PC-9 (cell line): ENCODE measurements at places on chromosomes 3 and 15. TPM values are rescaled to one million over a fixed set of nuclear protein-coding genes. Genes with fewer than 3 reads are reported as not detected.

DNA sequence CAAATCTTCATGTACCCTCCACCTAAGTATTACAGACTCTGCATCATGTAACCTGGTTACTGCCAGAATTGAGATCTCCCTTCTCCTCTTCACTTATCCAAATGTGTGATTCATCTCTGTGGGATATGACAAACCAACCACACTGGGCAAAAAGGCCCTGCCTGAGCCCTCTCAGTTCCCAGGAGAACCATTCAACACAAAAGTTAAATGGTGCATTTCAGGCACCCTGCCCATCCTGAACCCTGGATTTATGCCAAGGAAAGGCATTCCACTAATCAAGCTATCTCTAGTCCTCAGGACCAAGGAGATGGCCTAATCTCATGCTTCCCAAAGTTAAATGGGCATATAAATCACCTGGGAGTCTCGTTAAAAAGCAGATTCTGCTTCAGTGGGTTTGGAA, 108.5 kb downstream of the TNIK start:
- H3K4me1 ChIP-seq, result peaks cover 90% of the 10 kb centered on the region
- DNase-seq, result peak; percentile 89
- peaks cover under 1% of the 10 kb centered on the region; the same call in 1 of the 2 replicates for H3K36me3 ChIP-seq
- no peaks in the 10 kb centered on the region for H3K27me3 ChIP-seq

DNA sequence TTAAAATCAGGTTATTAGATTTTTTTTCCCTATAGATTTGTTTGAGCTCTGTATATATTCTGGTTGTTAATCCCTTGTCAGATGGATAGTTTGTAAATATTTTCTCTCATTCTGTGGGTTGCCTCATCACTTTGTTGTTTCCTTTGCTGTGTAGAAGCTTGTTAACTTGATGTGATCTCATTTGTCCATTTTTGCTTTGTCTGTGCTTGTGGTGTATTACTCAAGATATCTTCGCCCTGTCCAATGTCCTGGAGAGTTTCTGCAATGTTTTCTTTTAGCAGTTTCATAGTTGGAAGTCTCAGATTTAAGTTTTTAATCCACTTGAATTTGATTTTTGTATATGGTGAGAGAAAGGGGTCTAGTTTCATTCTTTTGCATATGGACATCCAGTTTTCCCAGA, 699.1 kb downstream of the NAALADL2 start:
- no peak overlapping the region for H3K4me3 ChIP-seq
- H3K36me3 ChIP-seq, result no peaks in the 10 kb centered on the region
- no peaks in the 10 kb centered on the region for H3K27me3 ChIP-seq
- no peak overlapping the region for H3K27ac ChIP-seq
- no peaks in the 10 kb centered on the region for H3K4me1 ChIP-seq
- no peak for DNase-seq

- H3K4me3 ChIP-seq, result no peak within 1 kb of the TSS
- no peak for DNase-seq
- H3K36me3 ChIP-seq, result no peaks in the 10 kb centered on the region
- no peaks in the 10 kb centered on the region for H3K4me1 ChIP-seq
- H3K27ac ChIP-seq, result no peak within 1 kb of the TSS
These were observed at the start of gene GJD2 for GRCh38 chr15:34754674-34755418. Gene GJD2 (minus strand): TSS chr15:34754998. CDS start chr15:34754488, 510 bp downstream.

GRCh38 chr3:39327746-39328349, 1.7 kb upstream of the CCR8 start:
- H3K4me3 ChIP-seq, result no peak overlapping the region
- no peaks in the 10 kb centered on the region for H3K36me3 ChIP-seq
- no peak for DNase-seq
- H3K27ac ChIP-seq, result no peak overlapping the region
- no peaks in the 10 kb centered on the region for H3K4me1 ChIP-seq

DNA sequence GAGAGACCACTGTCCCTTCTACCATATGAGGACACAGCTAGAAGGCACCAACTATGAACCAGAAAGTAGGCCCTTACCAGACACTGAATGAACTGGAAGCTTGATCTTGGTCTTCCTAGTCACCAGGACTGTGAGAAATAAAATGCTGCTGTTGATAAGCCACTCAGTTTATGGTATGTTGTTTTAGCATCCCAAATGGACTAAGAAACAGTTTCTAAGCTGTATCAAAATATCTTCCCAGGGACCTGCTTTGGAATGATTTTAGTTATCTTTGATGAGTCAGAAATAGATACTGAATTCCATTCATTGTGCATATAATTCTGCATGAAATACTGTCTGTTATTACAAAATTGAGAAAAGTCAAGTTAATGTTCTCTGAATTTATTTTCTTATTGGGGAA, 18.6 kb downstream of the WDR76 start:
- H3K4me3 ChIP-seq, result no peak overlapping the region
- no peak overlapping the region for H3K27ac ChIP-seq
- DNase-seq, result no peak
- H3K4me1 ChIP-seq, result no peaks in the 10 kb centered on the region

DNA sequence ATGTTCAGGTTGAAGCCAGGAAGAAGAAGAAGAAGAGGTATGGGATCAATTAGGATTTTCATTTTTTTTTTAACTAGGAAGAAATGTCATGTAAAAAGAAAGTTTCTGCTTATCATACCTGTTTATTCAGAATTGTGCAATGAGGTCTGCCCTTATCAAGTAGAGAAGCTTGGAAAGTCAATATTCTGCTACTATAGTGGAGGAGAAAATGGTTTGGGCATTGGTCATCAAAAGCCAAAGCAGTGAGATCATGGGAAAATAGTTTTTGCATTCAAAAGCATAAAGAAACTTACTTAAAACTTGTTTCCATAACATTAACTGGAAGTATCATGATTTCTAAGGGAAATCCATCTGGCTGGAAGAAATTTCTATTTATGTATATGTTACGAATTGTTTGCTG, 1239.2 kb downstream of the NSUN3 start:
- no peak for DNase-seq
- H3K27me3 ChIP-seq, result no peaks in the 10 kb centered on the region
- H3K27ac ChIP-seq, result no peak overlapping the region
- H3K4me1 ChIP-seq, result no peaks in the 10 kb centered on the region; the same call in 1 of the 2 replicates

DNA sequence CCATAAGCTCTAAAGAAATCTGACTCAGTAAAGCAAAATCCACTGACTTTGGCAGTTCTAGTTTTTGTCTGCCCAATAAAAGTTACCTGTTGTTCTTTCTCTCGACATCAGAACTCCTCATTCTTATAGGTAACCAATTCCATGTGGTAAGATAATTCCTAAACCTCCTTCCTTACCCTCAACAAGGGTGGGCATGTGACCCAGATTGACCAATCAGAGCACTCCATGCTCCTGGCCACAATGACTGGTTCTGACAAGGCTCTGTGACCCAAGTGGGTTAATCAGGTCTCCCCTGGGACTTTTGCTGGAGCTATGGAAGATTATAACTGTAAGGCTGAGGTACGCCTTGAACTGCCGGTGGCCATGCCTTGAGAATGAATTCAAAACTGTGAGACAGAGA, 31.7 kb downstream of the LINS1 start:
- no peaks in the 10 kb centered on the region for H3K27me3 ChIP-seq
- peaks cover 14% of the 10 kb centered on the region for H3K4me1 ChIP-seq
- DNase-seq, result no peak

OCA2 gene
- total RNA-seq, result not detected in 2 replicates

ASB14 gene
- total RNA-seq, result not detected in 2 replicates

SNRPN gene
- total RNA-seq, result 14.3 and 21.1 TPM in 2 replicates

CCDC13 gene
- 0.41 TPM in 1 of 2 replicates, not detected in the other for total RNA-seq

TMC3 gene
- not detected in 2 replicates for total RNA-seq
